Vagina (tissue), 2 donors: ENCODE measurements at places on chromosomes 1 and 21. TPM values are rescaled to one million over a fixed set of nuclear protein-coding genes. Genes with fewer than 3 reads are reported as not detected.

Gene RAB3B
- 2.0 TPM for total RNA-seq

Gene EPHB2
- 3.9 TPM for total RNA-seq

GRCh38 chr1:55679971-55680370 lies 464.8 kb upstream of the USP24 start:
- DNase-seq: no peak

DNA sequence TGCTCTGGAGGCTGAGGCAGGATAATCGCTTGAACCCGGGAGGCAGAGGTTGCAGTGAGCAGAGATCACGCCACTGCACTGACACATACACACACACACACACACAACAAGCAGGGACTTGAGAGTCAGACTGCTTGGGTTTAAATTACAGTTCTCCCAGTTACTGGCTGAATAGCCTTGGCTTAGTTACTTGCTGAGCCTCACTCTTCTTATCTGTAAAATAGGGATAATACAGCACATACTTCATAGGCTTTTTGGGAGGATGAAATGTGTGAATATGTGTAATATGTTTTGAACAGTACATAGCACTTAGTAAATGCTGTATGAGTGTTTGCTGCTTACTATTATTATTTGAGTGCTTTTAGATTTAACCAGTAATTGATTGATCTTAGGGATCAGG lies 23.8 kb downstream of the CDC42 start:
- DNase-seq: no peak

- DNase-seq: no peak
Observed at GRCh38 chr1:44907893-44908292, 64.8 kb upstream of the PTCH2 start.

- no peak for DNase-seq
Observed at GRCh38 chr1:80417671-80418070, 1383.1 kb upstream of the ADGRL2 start.
